ENCODE measurements at places on chromosomes 5 and 9. TPM values are rescaled to one million over a fixed set of nuclear protein-coding genes. Genes with fewer than 3 reads are reported as not detected.

The FAM114A2 gene
- 17.8 TPM for total RNA-seq

DNA sequence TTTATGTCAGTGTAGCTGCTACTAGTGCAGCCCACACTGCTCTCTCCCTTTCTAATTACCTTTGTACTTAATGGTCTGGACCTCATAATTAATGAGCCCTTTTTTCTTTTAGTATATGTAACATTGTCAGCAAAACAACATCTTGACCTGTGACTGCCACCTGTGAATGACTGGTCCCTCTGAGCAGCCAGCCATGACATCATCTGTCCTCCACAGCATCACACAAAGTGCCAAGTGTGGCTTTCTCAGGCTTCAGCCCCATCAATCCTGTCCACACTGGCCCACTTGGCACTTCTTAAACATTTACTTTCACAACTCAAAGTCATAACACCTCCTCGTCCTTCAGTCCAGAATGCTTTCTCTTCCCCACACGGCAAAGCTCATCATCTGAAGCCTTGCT, 104.7 kb downstream of the GPR21 start:
- DNase-seq = no peak

The DPYSL3 gene
- 0.23 TPM for total RNA-seq

The FAM200C gene
- total RNA-seq = 0.29 TPM

- DNase-seq = no peak
Measured at GRCh38 chr5:14447958-14448911, 133.4 kb upstream of the OTULINL start.

The RGS7BP gene
- not detected for total RNA-seq

DNA sequence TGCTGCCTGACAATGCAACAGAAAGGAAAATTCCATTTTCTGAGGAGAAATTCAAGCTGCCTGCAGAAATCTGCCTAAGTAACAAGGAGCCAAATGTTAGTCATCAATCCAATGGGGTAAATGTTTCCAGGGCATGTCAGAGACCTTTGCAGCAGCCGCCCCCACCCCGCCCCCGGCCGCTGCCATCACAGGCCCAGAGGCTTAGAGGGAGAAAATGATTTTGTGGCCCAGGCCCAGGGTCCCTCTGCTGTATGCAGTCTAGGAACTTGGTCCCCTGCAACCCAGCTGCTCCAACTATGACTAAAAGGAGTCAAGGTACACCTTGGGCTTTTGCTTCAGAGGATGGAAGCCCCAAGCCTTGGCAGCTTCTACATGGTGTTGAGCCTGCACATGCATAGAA, 45.0 kb downstream of the VLDLR start:
- no peak for DNase-seq

GRCh38 chr5:143573568-143574170, 170.2 kb upstream of the NR3C1 start:
- DNase-seq = no peak

GRCh38 chr5:89342106-89342876, 459.3 kb upstream of the MEF2C start:
- no peak for DNase-seq

The TMEM174 gene
- not detected for total RNA-seq

DNA sequence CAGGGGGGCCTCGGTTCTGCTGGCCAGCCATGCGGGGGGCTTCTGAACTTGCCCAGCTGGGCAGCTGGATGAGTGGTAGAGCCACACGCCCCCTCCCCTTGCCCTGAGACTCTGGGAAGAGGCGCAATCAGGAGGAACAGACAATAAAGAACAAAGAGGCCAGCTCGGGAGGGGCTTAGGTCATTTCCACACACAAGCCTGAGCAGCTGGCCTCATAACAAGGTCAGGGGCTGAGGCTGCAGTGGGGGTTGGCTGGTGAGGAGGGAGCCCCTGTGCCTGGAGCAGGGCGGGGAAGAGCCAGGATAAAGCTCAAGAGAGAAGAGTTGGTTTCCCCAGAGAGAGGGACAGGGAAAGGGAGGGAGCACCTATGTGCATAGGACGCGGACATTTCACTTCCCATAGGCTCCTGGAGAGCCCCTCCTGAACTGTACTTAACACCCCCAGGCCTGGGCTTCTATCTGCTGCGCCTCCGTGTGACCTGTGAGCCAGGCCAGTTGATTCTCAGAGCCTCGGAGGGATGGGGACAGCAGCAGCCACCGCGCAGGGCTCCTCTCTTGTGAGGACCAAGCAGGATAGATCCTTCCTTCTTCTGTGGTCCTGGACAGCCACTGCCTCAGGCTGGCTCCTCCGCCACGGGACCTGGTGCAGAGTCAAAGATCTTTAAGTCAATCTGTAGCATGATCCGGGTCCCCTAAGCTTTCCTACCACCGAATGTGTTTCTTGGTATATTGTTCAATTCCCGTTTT, 75.3 kb upstream of the GGTA1 start:
- DNase-seq = no peak

GRCh38 chr5:73966451-73966850, 340.5 kb downstream of the ARHGEF28 start:
- no peak for DNase-seq

- DNase-seq = no peak
Measured at GRCh38 chr5:118723021-118723338, 265.4 kb downstream of the DTWD2 start.

GRCh38 chr5:103402851-103403250, 144.3 kb downstream of the MACIR start:
- DNase-seq = no peak

GRCh38 chr9:6639622-6640021, 5.9 kb downstream of the GLDC start:
- DNase-seq = no peak

The MRPL50 gene
- total RNA-seq = 10.2 TPM

- DNase-seq = no peak
Measured at GRCh38 chr9:109883623-109884022, 103.6 kb downstream of the PALM2AKAP2 start.

DNA sequence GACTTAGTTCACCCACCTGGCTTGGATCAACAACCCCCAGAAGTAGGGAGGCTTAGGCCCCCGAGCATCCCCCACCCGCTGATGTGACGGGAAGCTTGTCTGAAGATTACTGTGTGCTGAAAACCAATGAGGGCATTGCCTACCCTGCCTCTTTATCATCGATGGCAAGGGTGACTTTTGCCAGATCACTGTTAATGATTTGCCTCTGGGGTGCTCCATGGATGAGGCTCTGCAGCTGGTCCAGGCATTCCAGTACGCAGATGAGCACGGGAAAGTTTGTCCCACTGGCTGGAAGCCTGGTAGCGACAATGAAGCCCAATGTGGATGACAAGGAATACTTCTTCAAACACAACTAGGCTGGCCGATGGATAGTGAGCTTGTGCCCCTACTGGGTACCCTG, 22.0 kb downstream of the RUFY1 start:
- no peak for DNase-seq

GRCh38 chr9:5563886-5564285, 53.6 kb downstream of the PDCD1LG2 start:
- DNase-seq = no peak

The HSD17B3 gene
- total RNA-seq = not detected

The PPP3R2 gene
- not detected for total RNA-seq

The DOCK2 gene
- total RNA-seq = 318 TPM

The SLC22A4 gene
- not detected for total RNA-seq

DNA sequence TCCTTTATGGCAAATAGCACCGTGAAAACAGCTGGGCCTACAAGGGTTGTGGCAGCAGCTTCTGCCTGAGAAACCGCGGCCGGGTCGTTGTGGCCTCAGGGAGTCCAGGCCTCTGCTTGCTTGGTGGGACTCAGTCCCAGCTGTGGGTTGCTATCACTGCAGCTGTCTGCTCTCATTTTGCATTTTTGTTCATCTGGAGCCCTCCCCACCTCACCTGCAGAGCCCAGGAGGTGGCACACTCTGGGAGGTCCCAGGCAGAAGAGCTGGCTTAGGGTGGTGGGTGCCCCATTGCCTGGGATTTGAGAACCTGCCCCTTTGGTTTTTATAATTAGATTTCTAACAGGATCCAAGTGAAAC, 138.4 kb downstream of the GADD45G start:
- peak; percentile 84 for DNase-seq

DNA sequence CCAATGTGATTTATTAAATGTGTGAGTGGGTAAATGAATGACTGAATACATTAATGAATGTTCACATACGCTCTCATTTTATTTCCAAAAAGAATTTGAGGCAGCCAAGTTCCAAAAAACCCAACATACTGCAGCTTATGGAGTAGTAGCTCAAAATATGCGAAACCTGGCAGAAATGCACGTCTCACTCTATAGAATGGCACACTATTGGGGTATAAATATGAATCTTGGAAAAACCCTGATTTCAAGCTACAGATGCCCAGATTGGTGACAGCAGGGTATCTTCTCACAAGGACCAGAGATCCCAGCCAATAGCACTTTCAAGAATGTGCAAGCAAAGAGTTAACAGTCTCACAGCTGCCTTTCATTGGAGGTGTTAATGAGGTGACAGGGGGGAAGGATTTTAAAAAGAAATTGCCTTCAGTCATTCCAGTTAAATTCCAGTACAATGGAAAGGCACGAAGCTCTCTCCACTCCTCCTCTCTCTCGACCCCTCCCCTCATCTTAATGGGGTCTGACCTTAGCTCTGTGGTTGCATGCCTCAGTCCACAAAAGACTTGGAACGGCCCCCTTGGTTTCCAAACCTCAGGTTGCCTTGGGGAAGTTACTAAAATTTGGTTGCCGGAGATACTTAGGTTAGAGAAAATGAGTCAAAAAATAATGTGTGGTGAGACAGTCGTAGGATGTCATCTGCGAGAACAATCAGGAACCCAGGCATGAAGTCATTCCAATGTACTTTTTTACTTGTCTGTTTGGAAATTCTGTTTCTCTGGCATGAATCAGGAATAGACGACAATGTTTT, 307.4 kb downstream of the NFIB start:
- no peak for DNase-seq

The PCDHGA6 gene
- 0.11 TPM for total RNA-seq

DNA sequence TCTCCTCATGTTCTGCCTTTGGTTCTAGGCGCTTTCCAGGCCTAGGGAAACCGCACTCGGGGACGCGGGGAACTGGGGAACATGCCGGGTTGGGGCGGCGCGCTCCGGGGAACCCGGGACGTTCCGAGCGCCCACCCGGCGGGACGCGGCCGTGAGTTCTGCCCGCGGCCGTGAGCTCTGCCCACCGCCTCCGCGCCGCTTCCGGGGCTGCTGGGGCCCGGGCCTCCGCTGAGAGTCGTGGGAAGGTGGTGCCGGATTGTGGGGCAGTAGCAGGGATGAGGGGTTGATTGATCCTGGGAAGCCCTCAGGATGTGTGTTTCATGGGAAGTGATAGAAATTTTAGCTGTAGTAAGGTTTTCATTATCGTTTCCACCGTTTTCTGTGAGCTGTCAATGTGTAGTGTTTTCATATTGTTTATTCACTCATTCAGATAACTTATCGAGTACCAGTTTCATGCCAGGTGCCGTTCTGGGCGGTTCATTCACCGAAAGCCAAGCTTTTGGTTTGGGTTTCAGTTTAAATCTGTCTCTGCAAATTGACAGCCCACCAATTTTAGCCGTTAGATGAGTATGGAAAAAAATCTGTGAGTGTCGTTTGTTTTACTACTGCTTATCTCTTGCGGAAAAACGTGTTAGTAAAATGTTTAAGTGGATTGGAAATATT, 657 bp downstream of the MTRR start:
- DNase-seq = peak; percentile 32

DNA sequence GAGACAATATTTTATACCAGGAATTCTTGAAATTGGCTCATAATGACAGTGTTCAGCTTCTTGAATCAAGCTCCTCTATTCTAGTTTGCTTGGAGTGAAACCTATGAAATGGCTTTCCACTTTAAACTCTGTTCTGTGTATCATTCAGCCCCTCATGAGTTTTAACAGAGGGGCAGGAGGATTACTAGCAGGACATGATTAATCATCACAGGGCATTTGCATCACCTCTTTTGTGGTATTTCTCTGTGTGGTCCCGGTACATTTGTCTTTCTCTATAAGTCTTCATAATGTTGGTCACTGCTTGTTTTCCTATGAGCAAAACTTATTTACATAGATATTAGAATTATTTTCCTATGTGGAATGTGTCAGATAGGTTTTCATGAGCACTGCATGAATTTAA, 21.2 kb downstream of the CAST start:
- no peak for DNase-seq

The FCHSD1 gene
- total RNA-seq = 47.8 TPM

- DNase-seq = peak; percentile 80
Measured at GRCh38 chr9:126860077-126860756, at the start of gene ZBTB34. ZBTB34 (plus strand) TSS chr9:126860639; CDS start chr9:126879400, 18,761 bp downstream.

DNA sequence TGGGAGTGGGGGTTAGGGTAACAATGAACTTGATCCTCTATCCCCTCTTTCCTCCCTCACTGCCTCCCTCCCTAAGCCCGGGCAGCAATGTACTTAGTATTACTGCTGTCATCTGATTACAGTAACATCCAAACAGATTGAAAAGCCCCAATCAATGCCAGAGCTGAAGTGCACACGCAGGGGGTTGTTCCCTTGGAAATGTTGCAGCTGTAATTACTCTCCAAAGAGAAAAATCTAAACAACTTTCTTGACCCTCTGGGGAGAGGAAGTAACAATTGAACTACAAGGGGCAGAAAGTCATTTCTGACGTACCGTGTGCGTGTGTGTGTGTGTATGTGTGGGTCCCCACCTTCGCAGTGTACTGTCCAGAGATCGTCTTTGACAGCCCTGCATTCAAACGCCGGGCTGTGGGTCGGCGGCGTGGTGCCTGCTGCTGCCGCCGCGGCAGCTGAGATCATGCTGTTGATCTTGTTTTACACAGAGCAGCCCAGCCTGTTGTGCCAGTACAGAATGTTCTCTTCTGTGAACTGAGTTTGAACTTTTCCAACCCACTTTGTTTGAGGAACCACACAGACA, 66.0 kb upstream of the KLF9 start:
- no peak for DNase-seq

Measured in activated CD8-positive, alpha-beta T cell treated with anti-CD3 and anti-CD28 coated beads, Interleukin-2, amount 10 ng/mL, durations not matched to agents 7 days and 5 days (primary cell).